ENCODE measurements at places on chromosomes 13 and 19. TPM values are rescaled to one million over a fixed set of nuclear protein-coding genes. Genes with fewer than 3 reads are reported as not detected.

Gene FARP1
- polyA plus RNA-seq = 0.16 TPM

Gene FBXO17
- polyA plus RNA-seq = 0.16 TPM

Gene CLEC17A
- not detected for polyA plus RNA-seq

Gene SLC15A1
- polyA plus RNA-seq = not detected

Measured in CD8-positive, alpha-beta memory T cell (primary cell).